Large intestine (tissue), 12 donors: ENCODE measurements at places on chromosomes 13 and 19. TPM values are rescaled to one million over a fixed set of nuclear protein-coding genes. Genes with fewer than 3 reads are reported as not detected.

The MEDAG gene
- 6.6 TPM for polyA plus RNA-seq

The THSD8 gene
- polyA plus RNA-seq: 3.8 TPM

The ERICH6B gene
- 2.1 TPM for polyA plus RNA-seq

The SH2D3A gene
- 26.3 TPM for polyA plus RNA-seq

The CDC37 gene
- polyA plus RNA-seq: 155 TPM

The CD209 gene
- 14.4 TPM for polyA plus RNA-seq

The ZNF382 gene
- polyA plus RNA-seq: 5.4 TPM

The ANGPTL8 gene
- 0.55 TPM for polyA plus RNA-seq

The ZNF667 gene
- polyA plus RNA-seq: 9.0 TPM

The ARHGAP45 gene
- 14.0 TPM for polyA plus RNA-seq

The NAT14 gene
- 14.0 TPM for polyA plus RNA-seq

The PTH2 gene
- polyA plus RNA-seq: not detected

The SLAIN1 gene
- polyA plus RNA-seq: 9.0 TPM

The CACNG8 gene
- 0.15 TPM for polyA plus RNA-seq

The ZNF98 gene
- 1.2 TPM for polyA plus RNA-seq

The TMEM150B gene
- 71.4 TPM for polyA plus RNA-seq

The OR7G1 gene
- not detected for polyA plus RNA-seq
